ENCODE measurements at places on chromosomes 5 and 9.

- DNase-seq = no peak
Observed at GRCh38 chr9:14511452-14511851, 181.8 kb downstream of the ZDHHC21 start.

- peak; percentile 56 for DNase-seq
Observed at GRCh38 chr5:69213513-69214215, 21.0 kb upstream of the CDK7 start.

DNA sequence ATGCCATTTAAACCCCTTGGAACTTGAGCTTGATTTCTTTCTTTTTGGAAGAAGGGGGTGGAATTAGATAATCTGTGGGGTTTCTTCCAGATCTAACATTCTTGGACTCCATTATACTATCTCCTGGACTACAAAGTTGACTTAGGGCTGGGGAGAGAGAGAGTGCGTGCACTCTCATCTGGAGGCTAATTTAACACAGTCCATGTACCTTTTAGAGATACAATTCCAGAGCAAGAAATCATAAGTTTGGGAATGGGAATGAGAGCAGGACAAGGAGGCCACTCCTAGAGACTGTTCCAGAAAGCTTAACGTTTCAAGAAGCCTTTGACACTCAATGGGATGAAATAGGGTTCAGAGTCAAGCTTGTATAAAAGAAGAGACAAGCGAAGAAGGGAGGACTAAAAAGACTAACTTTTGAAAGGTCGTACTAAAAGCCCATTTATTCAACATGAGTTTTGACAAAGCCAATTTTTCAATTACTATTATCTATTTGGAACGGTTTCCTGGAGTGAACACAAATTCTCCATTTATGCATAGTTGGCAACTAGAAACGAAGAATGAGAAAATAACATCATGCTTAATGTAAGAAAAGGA lies 83.4 kb downstream of the ACTL7B start:
- DNase-seq = no peak

- no peak for DNase-seq
Observed at GRCh38 chr9:97752274-97752673, 55.1 kb upstream of the XPA start.

DNA sequence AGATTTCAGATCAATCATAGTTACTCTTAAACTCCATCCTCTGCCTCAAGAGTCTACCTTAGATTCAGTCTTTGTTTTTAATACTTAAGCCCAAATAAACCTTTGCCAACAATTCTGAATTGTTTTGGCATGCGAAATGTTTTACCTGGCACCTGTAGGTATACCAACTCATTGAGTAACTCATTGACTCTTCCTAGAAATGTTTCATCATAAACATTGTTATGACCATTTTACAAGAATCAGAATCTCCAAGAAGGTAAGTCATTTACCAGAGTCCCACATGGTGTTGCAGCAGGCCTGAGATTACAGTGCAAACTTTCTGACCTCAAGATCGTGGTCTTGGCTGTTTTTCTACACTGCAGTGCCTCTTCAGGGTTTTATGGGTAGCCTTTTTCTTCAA lies 750.4 kb downstream of the BRINP1 start:
- DNase-seq = no peak

- DNase-seq = peak; percentile 41
Observed at GRCh38 chr5:57482671-57483106, at the start of gene ACTBL2. Gene ACTBL2, minus strand, starts transcription at chr5:57482811. Its CDS starts 104 bp downstream, at chr5:57482707.

- DNase-seq = no peak
Observed at GRCh38 chr5:1052641-1053390, 44.2 kb downstream of the NKD2 start.

- DNase-seq = no peak
Observed at GRCh38 chr9:76676857-76677256, 87.4 kb upstream of the PCA3 start.

DNA sequence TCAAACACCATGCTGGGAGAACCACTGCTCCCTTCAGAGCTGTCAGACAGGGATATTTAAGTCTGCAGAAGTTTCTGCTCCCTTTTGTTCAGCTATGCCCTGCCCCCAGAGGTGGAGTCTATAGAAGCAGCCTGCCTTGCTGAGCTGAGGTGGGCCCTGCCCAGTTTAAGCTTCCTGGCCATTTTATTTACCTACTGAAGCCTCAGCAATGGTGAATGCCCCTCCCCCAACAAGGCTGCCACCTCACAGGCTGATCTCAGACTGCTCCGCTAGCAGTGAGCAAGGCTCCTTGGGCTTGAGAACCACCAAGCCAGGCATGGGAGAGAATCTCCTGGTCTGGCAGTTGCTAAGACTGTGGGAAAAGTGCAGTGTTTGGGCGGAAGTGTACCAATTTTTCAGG lies 205.5 kb upstream of the PTGER4 start:
- no peak for DNase-seq

DNA sequence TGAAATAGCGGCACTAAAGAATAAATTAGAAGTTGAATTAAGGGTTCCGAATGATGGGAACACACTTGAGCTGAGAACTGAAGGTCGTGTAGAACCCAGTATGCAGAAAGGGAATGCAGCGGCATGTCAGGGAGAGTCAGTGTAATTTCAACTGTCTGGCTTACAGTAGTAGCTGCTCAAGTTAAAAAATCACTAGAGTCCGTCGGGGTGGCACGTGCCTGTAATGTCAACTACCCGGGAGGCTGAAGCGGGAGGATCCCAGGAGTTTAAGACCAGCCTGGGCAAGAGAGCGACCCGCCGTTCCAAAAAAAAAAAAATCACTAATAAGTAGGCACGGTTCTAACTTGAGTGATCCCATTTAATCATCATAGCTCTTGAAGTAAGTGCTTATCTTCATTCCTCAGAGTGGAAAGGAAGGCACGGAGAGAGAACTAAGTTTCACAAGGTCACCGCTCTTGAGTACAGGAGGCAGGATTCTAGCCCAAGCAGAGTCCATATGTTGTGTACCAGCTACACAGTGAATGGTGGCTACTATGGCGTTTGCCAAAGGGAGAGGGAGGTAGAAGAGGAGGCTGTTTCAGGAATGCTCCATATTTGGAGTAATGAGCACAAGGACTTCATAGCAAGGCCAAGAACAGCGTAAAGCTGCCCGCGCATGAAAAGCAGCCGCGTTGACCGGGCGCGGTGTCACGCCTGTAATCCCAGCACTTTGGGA lies 831 bp downstream of the RMRP start:
- DNase-seq = peak; percentile 52

DNA sequence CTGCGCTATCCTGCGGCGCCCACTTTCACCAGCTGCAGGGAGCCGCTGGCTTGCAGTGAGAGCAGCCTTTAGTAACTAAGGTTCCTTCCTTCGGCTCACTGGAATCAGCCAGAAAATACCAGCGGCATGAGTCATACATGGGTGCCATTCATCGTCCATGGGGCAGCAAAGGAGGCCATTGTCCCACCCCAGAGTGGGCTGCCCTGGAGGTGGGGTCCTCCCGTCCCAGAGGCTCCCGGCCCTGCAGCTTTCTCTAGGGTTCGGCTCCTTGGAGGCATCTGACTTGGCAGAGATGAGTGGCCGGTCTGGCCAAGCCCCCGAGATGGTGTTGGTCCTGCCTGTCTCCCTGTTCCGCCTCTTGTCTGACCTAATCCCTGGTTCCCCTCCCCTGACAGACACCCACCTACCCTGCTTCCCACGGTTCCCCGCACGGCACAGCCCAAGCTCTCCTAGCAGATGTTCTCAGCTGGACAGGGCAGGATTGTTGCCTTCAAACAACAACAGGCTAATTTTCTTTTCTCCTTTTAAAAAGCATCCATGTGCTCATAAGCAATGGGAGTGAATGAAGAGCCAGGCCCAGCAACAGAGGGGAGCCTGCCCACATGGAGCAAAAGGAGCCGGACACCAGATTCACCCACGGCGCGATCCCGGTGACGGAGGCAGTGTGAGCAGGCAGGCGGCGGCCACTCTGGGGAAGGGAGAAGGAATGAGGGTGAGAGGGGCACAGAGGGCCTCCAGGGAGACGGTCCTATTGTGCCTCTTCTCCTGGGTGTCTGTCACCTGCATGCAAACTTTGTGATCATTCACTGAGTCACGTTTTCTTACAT lies 97.0 kb upstream of the COL5A1 start:
- peak; percentile 41 for DNase-seq

- no peak for DNase-seq
Observed at GRCh38 chr5:523441-524222, 617 bp downstream of the SLC9A3 start.

DNA sequence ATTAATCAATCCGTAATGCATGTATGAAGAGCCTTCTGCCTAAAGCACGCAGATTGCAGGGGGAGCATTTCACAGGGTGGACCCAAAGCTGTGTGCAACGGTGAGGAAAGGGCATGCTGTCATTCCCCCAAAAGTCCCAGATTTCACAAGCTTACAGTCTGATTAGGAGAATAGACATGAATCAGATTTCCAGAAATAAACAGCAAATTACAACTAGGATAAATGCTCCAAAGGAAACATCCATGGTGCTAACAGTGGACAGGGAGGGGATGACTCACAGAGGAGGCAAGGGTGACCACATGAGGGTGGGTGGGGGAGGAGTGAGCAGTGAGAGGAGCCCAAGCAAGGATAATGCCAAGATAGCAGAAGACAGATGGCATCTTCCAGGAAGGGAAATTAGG lies 258.4 kb upstream of the TAS2R1 start:
- DNase-seq = peak; percentile 78

- DNase-seq = no peak
Observed at GRCh38 chr5:154844809-154845208, 5.6 kb downstream of the FAXDC2 start.

DNA sequence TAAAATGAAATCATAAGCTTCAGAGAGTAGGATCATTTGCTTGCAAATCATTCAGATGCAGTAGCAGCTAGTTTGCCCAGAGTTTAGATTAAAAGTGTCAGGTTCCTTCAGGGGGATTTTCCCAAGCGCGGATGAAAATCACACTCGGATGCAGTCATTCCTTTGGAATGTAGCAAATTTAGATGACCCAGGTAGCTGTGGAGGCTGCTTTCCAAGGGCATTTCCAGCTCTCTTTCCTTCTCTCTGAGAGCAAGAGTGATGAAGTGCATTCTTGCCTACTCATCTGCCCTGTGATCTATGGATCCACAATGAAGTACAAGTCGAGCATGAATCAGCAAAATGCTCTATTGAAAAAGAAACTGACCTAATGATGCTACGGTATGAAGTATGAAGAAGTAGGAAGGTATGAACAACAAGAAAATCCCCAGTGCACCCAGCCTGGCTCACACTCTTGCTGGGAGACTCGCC lies 200.2 kb downstream of the PLK2 start:
- DNase-seq = peak; percentile 74

DNA sequence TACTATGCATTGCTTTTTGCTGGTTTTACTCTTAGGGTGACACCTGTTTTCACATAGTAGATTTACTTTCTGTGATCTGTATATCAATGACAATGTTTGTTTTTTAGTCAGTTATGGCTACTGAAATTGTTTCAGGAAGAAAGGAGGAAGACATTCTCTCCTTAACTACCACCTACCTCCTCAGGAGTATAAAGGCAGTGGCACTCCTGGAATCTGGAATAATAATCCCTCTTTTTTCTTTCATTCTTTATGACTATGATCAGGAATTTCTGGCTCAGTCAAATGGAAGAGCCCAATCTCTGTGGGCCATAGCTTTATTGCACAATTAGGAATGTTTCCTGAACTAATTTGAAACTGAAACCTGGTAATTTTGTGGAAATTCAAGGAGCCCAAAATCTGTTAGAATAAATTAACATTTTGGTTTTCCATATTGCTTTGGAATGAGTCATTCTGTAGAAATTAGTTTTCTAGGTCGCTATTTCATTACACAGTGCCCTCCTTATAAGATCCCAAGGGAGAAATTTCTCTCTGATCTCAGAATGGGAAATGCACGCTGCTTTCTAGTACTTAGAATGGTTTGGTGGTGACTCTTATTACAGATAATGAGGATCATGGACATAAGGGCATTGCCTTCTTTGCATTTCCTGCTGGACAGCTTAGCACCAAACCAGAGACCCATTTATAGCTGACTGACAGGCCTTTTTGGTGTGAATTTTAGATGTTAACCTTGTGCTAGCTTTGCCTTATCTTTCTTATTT lies 95.3 kb upstream of the VLDLR start:
- no peak for DNase-seq

- DNase-seq = no peak
Observed at GRCh38 chr9:131977109-131977838, 102.4 kb downstream of the MED27 start.

DNA sequence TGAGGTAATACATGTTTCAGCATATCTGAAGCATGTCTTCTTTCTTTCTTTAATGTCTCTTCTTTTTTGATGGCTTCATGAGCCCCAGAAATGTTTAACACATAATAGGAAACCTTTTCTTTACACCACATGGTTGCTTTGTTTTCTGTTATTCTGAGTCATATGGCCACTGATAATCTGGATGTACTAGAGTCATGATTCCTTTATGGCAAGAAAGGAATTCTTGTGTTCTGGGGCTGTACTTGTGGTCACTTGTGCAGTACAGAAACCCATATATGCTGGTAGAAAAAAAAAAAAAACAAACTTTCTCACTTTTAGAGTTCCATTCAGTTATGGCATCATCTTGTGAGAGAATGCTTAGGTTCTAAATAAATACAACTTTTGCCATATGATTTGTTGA lies 1669.3 kb upstream of the CDH9 start:
- DNase-seq = no peak

GRCh38 chr5:32076699-32077695 lies 97.1 kb downstream of the GOLPH3 start:
- peak; percentile 62 for DNase-seq

GRCh38 chr5:1781107-1781506 lies 18.5 kb downstream of the MRPL36 start:
- DNase-seq = no peak

GRCh38 chr9:98515506-98516204 lies 193.1 kb downstream of the GABBR2 start:
- no peak for DNase-seq

- DNase-seq = no peak
Observed at GRCh38 chr9:90802386-90802985, 867 bp downstream of the SYK start.

GRCh38 chr9:130847306-130848217 lies 12.5 kb downstream of the ABL1 start:
- peak; percentile 100 for DNase-seq

DNA sequence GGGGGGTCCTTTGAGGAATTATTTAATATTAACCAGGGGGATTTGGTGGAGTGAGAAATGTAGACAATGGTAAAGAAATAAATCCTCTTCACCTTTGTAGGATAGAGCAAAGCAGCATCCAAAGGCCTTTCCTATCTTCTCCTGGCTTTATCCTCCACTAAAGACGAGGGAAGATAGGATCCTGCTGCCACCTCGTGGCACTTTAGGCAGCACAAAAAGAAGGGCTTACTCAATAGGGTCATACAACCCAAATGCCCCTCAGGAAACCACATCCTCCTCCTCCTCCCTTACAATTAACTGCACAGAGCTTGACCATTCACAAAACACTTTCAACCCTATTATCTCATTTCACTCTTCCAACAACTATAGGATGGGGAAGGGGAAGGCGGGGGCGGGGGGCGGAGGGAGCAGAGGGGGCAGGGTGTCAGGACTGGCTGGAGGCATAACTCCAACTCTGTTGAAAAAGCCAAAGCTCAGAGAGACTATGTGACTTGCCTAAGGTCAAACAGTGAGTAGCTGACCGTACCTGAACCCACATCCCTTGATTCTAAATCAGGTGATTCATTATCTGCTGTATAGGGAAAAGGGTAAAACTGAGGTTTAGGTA lies 45.4 kb upstream of the MYOT start:
- no peak for DNase-seq

- no peak for DNase-seq
Observed at GRCh38 chr5:334903-335739, 13.6 kb downstream of the AHRR start.

GRCh38 chr9:130186839-130187522 lies 14.8 kb downstream of the NCS1 start:
- DNase-seq = peak; percentile 70
